Right renal pelvis (tissue), 4 donors: ENCODE measurements at places on chromosomes 1 and 21.

GRCh38 chr1:100428160-100428559, 75.9 kb downstream of the CDC14A start:
- no peak for DNase-seq

GRCh38 chr21:44529011-44529421, 11.0 kb downstream of the KRTAP10-1 start:
- no peak for DNase-seq

- DNase-seq: no peak
Observed at GRCh38 chr1:211648980-211649934, 26.2 kb downstream of the NEK2 start.

DNA sequence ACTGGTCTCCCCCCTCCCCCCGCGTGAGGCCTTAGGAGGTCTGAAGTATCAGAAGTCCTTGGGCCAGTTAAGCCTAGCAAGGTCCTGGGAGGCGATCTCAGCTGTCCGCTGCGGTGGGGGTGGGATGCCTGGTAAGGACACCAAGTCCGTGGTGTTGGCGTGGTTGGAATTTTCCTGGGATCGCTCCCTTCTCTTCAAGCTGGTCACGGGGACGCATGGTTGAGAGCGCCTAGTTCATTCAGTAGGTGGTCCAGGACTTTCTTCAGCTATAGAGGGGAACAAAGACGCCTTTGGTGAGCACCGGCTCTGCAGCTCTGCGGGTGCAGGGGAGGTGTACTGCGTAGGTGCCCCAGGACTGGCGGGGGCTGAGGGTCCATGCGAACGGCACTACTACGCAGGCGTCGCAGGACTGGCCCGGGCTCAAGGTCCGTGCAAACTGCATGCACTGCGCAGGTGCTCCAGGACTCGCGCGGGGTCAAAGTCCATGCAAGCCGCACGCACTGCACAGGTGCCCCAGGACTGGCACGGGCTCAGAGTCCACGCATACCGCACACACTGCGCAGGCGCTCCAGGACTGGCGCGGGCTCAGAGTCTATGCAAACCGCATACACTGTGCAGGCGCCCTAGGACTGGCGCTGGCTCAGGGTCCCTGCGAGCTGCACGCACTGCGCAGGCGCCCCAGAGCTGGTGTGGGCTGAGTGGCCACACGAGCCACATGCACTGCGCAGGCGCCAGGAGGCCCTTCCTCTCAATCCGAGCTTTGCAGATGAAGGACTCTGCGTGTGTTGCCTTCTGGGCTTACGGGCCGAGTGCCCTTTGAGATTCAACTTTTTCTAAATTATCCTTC, 36.6 kb upstream of the HMGN1 start:
- no peak for DNase-seq

- no peak for DNase-seq
Observed at GRCh38 chr1:203408486-203409481, 57.9 kb upstream of the FMOD start.

- DNase-seq: no peak
Observed at GRCh38 chr1:156283521-156283920, 604 bp upstream of the TMEM79 start.

DNA sequence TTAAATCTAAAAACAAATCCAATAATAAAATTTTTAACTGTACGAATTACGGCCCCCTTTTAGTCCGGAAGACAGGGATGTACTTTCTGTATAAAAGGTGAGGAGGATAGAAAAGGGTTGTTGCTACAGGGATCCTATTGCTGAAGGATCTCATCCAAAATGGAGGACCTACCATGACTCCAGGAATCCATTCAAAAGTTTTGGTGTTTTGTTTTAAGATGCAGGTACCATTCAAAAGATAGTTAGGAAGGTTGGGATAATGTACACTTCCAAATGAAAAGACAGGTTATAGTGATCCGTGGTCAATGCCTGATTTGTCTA, 1.3 kb upstream of the ENAH start:
- no peak for DNase-seq

GRCh38 chr1:113434081-113434873, 44.0 kb downstream of the MAGI3 start:
- no peak for DNase-seq

GRCh38 chr1:183593356-183593755, 3.1 kb upstream of the NCF2 start:
- no peak for DNase-seq
